ENCODE measurements at places on chromosomes 5 and 9. TPM values are rescaled to one million over a fixed set of nuclear protein-coding genes. Genes with fewer than 3 reads are reported as not detected.

Gene MGAT4B
- 214 TPM for total RNA-seq

Gene MYORG
- 6.3 TPM for total RNA-seq

Gene BTNL9
- 1.2 TPM for total RNA-seq

Gene UGCG
- total RNA-seq = 25.5 TPM
